GM12864 (cell line): ENCODE measurements at places on chromosomes 1 and 21.

- DNase-seq = no peak
These were observed 58.3 kb downstream of the UBE2T start for GRCh38 chr1:202283379-202283844.

DNA sequence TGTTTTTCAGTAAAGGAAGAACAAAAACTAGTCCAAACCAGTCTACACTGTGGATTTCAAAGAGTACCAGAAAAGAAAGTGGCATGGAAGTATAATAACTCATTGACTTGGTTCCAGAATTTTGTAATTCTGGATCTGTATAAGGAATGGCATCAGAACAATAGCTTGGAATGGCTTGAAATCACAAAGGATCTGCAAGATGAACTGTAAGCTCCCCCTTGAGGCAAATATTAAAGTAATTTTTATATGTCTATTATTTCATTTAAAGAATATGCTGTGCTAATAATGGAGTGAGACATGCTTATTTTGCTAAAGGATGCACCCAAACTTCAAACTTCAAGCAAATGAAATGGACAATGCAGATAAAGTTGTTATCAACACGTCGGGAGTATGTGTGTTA is 21.3 kb downstream of the CHODL start:
- DNase-seq = no peak

DNA sequence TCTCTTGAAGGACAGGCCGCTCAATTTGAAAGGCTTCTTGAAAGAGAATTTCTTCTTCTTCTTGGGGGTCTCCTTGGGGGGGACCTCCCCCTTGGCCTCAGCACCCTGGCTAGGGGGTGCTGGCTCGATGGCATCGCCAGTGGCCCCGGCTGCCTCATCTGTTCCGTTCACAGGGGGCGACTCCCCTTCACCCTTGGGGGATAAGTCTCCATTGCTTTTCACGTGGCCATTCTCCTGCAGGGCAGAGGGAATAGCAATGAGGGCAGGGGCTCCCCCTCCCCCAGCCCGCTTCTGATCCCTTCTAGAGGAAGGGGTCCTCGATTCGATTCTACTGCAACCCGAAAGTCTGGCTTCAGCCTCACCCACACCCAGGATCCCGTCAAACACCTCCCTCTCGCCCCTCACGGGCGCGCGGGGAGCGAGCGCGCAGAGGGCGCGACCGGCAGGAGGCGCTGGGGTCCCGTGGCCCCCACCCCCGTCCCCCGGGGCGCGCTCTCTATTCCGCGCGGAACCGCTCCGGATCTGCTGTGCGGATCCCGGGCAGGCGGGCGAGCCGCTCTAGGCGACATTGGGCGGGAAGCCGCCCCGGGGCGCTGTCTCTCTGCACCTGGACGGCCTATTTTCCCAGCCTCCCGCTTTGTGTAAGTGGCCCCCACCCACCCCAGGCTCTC is 1.0 kb downstream of the MARCKSL1 start:
- DNase-seq = no peak

- no peak for DNase-seq
These were observed 98.4 kb downstream of the GLUL start for GRCh38 chr1:182293119-182293589.

DNA sequence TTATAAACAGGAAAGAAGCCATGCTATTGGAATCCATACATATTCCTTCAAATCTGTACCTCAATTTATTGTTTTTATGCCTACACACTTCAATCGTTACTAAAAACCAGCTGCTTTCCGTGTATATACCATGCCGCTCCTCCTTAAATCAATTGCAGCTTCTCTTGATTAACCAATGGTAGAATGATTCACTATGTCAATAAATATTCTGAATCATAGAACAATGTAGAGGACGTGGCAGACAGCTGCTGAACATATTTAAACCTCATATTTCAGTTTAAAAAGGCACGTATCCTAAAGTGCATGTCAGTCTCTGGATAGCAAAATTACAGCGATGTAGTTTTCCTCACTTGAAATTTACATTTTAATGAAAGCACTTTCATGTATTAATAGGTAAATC is 100.4 kb downstream of the MRPL39 start:
- DNase-seq = no peak

DNA sequence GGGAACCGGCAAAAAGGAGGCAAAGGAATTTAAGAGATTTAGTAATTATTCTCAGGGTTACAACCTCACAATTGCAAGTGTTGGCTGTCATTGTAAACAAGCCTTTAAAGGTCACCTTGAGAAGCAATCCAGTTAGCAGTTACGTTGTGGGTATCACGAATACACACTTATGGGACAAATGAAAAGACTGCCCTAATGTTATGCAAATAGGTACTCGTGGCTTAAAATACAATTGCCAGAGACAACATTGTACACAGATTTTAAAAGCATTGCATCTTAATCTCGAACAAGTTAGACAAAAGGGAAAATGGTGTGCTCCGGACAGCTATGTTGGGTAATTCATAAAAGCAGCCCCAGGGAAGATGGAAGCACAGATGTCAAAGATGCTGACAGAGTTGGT is 120.5 kb upstream of the ZC3H12A start:
- no peak for DNase-seq

- no peak for DNase-seq
These were observed 27.0 kb downstream of the DNM3 start for GRCh38 chr1:171868217-171868803.

GRCh38 chr1:206537141-206537540 is 29.8 kb downstream of the RASSF5 start:
- DNase-seq = no peak

- no peak for DNase-seq
These were observed 131.1 kb downstream of the PTPN14 start for GRCh38 chr1:214420341-214420740.

DNA sequence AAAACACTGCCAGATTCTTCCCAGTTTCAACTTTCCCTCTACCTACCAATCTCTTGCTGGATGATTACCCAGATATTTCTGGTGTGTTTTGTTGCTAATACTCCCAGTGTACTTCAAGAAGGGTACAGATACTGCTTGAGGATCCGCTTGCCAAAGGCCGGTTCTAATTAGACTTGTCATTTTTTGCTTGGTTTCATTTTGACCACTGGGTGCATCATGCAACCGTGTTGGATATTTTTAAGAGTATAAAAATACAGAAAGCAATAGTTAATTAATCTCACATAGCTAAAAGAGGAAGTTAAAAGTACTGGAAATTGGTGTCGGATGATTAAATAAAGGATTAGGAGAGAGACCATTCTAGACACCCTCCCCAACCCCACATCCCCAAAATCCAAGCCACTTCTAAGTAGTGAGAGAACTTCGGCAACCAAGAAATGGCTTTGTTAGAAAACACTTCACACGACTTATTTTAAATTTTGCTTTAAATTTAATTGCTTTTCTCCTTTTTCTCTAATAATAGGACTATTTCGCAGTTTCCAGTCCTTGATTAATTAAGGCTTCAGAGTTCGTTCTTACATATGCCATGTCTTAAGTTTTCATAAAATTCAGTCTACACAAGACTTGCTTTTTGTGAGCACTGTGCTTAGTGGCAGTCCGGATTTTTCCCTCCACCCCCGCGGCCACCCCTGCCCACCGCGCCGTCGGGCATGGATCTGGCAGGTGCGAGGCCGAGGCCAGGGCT is 2.5 kb upstream of the CDKN2C start:
- DNase-seq = no peak

GRCh38 chr1:172838680-172839313 is 179.9 kb downstream of the FASLG start:
- no peak for DNase-seq

GRCh38 chr21:43339668-43340067 is 87.3 kb downstream of the SIK1 start:
- DNase-seq = no peak

DNA sequence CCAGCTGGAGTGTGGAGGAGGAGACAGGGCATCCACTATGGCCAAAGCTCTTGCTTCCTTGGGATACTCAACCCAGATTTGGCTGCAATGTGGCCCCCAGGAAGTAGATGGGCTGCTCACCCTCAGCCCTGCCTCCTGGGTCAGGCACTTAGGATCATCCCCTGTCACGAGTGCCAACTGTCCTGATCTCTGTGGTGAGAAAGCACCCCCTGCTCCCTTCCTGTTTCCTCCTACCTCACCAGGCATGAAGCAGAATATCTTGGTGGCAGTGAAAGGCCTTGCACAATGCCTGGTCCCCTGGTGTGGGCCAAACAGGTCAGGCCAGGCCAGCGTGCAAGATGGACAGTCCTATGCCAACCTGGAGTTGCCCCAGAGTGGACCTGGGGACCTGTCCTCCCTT is 211.7 kb downstream of the GRIK3 start:
- DNase-seq = no peak

DNA sequence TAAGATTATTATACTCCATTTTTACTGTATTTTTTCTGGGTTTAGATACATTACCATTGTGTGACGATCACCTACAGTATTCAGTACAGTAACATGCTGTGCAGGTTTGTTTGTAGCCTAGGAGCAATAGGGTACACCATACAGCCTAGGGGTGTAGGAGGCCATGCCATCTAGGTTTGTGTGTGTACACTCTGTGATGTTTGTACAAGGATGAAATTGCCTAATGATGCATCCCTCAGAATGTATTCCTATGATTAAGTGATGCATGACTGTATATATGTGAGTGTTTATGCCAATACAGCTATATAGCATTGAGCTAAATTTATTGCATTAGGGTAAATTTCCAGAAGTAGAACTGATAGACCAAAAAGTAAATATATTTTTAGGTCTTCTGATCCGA is 23.3 kb downstream of the TUFT1 start:
- DNase-seq = no peak

GRCh38 chr1:12179676-12180075 is 12.9 kb downstream of the TNFRSF1B start:
- no peak for DNase-seq

- no peak for DNase-seq
These were observed 6.7 kb downstream of the KYAT3 start for GRCh38 chr1:88985692-88986091.

DNA sequence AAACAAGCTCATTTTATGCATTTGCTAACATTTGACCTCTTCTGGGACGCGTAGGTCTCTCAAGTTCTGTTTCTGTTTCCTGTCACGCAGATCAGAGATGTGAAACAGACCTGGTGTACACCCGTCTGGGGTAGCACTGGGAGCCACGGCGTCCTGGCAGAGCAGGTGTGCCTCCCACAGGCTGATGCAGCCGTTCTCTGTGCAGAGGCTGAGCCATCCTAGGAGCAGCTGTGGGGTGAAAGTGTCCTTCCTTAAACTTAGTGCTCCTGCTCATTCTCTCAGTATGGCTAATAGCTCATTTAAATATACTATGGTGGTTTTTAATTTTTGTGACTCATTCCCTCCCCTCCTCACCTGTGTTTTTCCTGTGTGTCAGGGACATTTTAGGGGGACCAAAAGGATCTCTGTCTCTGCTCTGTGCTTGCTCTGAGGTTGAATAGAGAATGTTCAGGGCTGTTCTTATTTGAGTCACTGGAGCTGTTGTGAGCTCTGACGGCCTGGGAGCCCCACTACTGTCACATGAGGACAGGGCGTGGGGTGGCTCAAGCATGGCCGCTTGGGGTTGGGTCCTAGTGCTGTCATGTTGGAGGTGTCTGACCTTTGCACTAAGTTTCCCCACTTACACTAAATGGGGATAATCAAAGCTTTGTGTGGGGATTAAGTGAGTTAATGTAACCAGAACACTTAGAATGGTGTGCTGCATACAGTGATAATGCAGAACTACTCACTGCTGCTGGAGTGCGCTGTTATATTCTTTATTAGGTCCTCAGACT is 43.0 kb downstream of the GALNT2 start:
- peak; percentile 95 for DNase-seq

DNA sequence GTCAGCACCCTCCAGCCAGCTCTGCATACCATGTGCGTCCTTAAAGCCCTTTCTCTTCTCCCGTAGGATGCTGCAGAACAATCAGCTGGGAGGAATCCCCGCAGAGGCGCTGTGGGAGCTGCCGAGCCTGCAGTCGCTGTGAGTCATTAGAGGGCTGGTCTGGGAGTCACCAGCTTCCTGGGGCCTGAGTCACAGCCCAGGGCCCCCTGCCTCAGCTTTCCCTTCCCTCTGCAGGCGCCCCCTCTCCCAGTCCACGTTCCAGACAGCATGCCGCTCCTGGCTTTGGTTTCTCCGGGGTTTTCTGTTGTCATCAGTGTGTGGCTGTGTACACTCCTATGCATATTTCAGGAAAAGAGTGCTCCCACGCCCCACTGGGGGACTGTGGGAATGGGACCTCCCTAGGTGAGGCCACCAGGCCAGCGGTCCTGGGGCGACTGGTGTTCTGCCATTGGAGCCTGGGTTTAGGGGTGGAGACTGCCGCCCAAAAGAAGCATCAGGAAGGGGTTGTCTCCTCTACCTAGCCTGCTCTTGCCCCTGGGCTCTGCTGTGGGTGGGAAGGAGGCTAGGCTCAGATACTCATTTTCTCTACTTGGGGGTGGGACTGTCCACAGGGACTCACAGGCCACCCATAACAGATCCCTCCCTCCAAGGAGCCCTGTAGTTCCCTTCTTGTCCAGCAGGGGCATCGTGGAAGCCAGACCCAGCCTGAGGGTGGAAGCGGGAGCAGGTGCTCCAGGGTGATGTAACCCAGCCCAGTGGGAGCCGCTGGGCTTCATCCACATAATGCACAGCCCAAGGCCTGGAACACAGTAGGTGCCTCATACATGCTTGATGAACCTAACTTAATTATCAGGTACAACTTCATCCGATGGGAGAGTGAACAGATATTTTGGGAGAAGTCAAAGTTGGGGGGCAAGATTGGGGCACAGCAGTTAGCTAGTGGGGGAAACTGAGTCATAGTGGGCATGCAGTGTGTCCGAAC is 42.5 kb downstream of the LGR6 start:
- DNase-seq = no peak

GRCh38 chr1:100530880-100531487 is 7.0 kb upstream of the GPR88 start:
- DNase-seq = peak; percentile 43

DNA sequence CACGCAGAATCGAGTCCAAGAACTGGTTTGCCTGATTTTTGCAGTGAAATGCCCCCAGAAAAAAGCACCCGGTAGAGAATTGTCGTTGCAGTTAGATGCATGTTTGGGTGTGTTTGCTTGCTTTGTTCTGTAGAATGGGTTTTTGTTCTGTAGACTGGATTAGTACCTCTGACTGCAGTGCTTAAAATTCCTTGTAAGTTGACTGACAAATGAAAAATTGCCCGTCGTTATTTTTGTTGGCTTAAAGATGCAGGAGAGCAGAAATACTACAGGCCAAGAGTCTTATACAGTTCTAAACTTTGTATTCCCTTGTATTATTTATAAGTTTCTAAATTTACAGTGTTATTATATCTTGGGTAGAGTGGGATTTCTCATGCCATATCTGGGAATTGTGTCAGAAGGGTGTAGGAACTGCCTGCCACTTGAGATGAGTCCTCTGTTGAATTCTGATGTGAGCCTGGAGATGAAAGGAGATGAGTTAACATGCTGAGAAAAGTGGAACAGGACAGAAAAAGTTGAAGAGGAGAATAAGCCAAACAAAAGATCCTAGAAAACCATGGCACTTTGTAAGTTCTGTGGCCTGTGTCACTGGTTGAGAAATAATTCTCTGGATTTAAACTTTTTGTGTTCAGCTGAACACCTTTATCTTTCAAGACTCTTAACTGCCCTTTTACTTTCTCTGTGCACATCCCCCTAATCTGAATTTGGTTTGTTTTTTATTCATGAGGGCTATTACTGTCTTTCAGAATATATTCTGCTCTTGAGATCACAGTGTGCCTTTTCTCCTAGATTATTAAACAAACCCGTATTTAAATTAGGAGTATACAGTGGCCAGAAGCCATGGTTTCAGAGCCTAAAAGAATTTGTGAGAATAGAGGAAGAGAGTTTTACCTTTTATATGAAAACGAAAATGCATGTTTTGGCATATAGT is 1.4 kb downstream of the DESI2 start:
- DNase-seq = no peak
